Gastrocnemius medialis (tissue), 4 donors: ENCODE measurements at places on chromosomes 7 and 10. TPM values are rescaled to one million over a fixed set of nuclear protein-coding genes. Genes with fewer than 3 reads are reported as not detected.
A peak's percentile ranks its signal among the peaks of the same experiment; 100 is the strongest.

PVRIG gene
- not detected for total RNA-seq

MRPL32 gene
- total RNA-seq, result 57.0 TPM

ZDHHC4 gene
- 55.7 TPM for total RNA-seq

OPALIN gene
- total RNA-seq, result not detected

CYP3A7 gene
- total RNA-seq, result not detected

MACROH2A2 gene
- total RNA-seq, result 4.3 TPM

DNA sequence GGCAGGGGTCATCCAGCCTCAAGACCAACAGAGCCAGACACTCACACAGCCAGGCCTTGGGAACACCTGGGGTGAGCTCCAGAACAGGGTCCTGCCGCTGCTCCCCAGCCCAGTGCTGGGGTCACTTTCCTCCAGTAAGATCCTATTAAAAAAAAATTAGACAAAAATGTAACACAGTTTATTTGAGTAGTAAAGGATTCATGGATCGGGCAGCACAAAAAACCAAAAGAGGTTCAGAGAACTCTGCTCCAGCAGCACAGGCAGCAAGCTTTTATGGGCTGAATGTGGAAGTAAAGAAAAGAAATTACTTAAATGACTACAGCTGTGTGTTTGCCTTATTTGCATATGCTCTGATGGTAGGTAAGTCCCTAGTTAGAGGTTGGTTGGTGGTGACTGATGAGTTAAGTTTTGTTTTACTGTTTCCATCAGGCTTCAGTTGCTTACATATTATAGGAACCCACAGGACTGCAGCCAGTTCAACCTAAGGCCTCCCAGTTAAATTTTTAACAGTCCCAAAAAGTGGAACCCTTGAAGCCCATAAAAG, 80.5 kb upstream of the FGFR2 start:
- no peak overlapping the region for H3K4me3 ChIP-seq
- no peak overlapping the region for H3K27ac ChIP-seq
- H3K36me3 ChIP-seq, result no peaks in the 10 kb centered on the region
- no peaks in the 10 kb centered on the region for H3K27me3 ChIP-seq

GRCh38 chr10:52313933-52314821, at the start of gene DKK1:
Gene DKK1, plus strand, starts transcription at chr10:52314281. Its CDS starts 154 bp downstream, at chr10:52314435.
- peak; percentile 46 for DNase-seq
- H3K4me3 ChIP-seq, result peak within 1 kb of the TSS; percentile 61
- no peaks in the 10 kb centered on the region for H3K36me3 ChIP-seq
- H3K27ac ChIP-seq, result no peak within 1 kb of the TSS
- H3K27me3 ChIP-seq, result no peaks in the 10 kb centered on the region

GRCh38 chr10:91776266-91776665, 22.0 kb upstream of the TNKS2 start:
- no peaks in the 10 kb centered on the region for H3K4me1 ChIP-seq
- no peaks in the 10 kb centered on the region for H3K27me3 ChIP-seq
- no peak overlapping the region for H3K4me3 ChIP-seq

- no peak overlapping the region for H3K27ac ChIP-seq
- peaks cover 29% of the 10 kb centered on the region for H3K4me1 ChIP-seq
Observed at GRCh38 chr7:2628130-2628482, 3.7 kb upstream of the TTYH3 start.

DNA sequence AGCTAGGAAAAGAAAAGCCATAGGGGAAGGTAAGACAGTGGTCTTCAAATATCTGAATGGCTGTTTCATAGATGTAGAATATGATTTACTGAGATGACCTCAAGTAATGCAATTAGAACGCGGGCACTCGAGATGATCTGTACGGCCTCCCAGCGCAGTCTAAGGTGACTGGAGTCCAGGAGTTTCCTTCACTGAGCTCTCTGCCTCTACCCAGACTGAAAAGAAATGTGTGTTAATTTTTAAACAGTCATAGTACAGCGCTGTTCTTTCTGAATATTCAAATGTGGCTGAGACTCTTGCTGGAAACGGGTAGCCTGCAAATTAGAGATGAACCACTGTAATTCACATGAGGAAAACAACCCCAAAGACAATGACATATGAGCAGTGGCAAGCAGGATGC, 562.4 kb upstream of the AUTS2 start:
- H3K4me1 ChIP-seq, result no peaks in the 10 kb centered on the region
- no peak for DNase-seq
- no peaks in the 10 kb centered on the region for H3K27me3 ChIP-seq
- H3K27ac ChIP-seq, result no peak overlapping the region
- no peaks in the 10 kb centered on the region for H3K36me3 ChIP-seq
- no peak overlapping the region for H3K4me3 ChIP-seq

DNA sequence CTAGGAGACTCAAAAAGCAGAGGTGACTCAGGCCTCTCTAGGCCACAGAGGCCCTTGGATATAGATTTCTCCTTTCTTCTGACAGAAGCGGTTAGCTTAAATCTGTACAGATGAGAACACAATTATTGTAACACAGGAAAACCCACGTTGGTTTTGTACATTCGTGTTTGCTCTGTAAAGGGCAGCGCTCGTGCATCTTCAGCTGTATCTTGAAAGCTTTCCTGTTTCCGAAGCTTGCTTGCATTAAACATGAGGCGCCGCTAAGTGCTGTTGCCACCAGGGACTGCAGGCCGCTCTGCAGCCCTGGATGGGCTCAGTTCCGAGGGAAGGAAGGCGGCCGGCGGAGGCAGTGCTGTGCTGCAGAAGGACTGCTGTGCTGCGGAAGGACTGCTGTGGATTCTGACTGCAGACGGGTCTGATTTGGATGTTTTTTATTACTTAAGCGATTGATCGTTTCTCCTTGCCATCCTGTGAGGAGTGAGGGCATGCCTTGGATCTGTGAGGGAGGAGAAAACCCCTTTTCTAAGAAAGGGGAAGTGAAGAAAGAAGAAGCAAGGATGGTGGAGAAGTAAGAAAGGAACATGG, 53.3 kb downstream of the FHIP2A start:
- no peak overlapping the region for H3K4me3 ChIP-seq
- no peaks in the 10 kb centered on the region for H3K27me3 ChIP-seq
- no peak for DNase-seq

GRCh38 chr7:55231736-55232280, 133.3 kb upstream of the LANCL2 start:
- H3K36me3 ChIP-seq, result no peaks in the 10 kb centered on the region
- no peaks in the 10 kb centered on the region for H3K4me1 ChIP-seq
- no peak overlapping the region for H3K27ac ChIP-seq
- H3K4me3 ChIP-seq, result no peak overlapping the region
- no peaks in the 10 kb centered on the region for H3K27me3 ChIP-seq

GRCh38 chr10:45509491-45509890, 135.5 kb downstream of the ALOX5 start:
- no peaks in the 10 kb centered on the region for H3K27me3 ChIP-seq
- no peak overlapping the region for H3K27ac ChIP-seq
- no peaks in the 10 kb centered on the region for H3K36me3 ChIP-seq
- no peak overlapping the region for H3K4me3 ChIP-seq
- DNase-seq, result no peak

DNA sequence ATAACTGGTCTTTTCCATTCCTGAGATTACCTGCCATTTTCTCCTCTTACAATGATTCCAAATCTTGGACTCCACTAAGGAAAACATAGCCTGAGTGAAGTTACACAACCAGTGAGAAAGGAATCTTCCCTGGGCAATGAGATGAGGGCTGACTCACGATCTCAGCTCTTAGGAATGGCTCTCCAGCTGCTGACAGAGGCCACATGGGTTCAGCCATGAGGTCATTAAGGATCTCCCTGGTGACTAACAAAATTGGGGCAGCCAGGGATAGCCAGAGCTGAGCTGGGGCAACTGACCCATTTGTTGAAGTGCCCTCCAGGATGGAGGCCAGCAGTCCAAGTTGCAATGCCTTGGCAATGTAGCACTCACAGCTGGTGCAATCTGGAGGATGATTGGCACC, 78.7 kb upstream of the MKLN1 start:
- H3K36me3 ChIP-seq, result no peaks in the 10 kb centered on the region
- peak; percentile 97 for DNase-seq
- H3K4me3 ChIP-seq, result no peak overlapping the region
- peaks cover 17% of the 10 kb centered on the region for H3K4me1 ChIP-seq
- H3K27ac ChIP-seq, result peak overlapping the region; percentile 87
- H3K27me3 ChIP-seq, result no peaks in the 10 kb centered on the region

- no peak overlapping the region for H3K4me3 ChIP-seq
- peaks cover 10% of the 10 kb centered on the region for H3K36me3 ChIP-seq
- H3K4me1 ChIP-seq, result peaks cover 5% of the 10 kb centered on the region
- H3K27me3 ChIP-seq, result no peaks in the 10 kb centered on the region
- H3K27ac ChIP-seq, result no peak overlapping the region
- no peak for DNase-seq
Observed at GRCh38 chr7:140384894-140385545, 13.3 kb downstream of the SLC37A3 start.

- H3K36me3 ChIP-seq, result peaks cover 28% of the 10 kb centered on the region
- no peaks in the 10 kb centered on the region for H3K27me3 ChIP-seq
- H3K4me3 ChIP-seq, result no peak overlapping the region
- no peak overlapping the region for H3K27ac ChIP-seq
- H3K4me1 ChIP-seq, result no peaks in the 10 kb centered on the region
Observed at GRCh38 chr7:105454921-105455320, 66.2 kb upstream of the SRPK2 start.

- H3K4me1 ChIP-seq, result peaks cover 19% of the 10 kb centered on the region
- H3K36me3 ChIP-seq, result no peaks in the 10 kb centered on the region
- H3K4me3 ChIP-seq, result no peak overlapping the region
- no peak overlapping the region for H3K27ac ChIP-seq
- H3K27me3 ChIP-seq, result no peaks in the 10 kb centered on the region
Observed at GRCh38 chr7:6708304-6708703, 1.6 kb upstream of the ZNF12 start.

DNA sequence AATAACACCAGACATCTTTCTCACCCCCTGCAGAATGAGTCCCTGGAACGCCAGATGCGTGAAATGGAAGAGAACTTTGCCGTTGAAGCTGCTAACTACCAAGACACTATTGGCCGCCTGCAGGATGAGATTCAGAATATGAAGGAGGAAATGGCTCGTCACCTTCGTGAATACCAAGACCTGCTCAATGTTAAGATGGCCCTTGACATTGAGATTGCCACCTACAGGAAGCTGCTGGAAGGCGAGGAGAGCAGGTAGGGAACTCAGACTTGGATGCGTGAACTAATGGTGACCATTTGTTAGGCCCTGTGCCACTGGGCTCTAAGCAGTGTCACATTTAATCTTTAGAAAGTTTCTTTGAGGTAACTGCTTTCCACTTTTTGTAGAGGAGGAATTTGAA, 7.1 kb downstream of the VIM start:
- peaks cover 38% of the 10 kb centered on the region for H3K4me1 ChIP-seq
- no peak overlapping the region for H3K4me3 ChIP-seq
- no peak overlapping the region for H3K27ac ChIP-seq
- H3K27me3 ChIP-seq, result peaks cover 38% of the 10 kb centered on the region
- no peaks in the 10 kb centered on the region for H3K36me3 ChIP-seq

DNA sequence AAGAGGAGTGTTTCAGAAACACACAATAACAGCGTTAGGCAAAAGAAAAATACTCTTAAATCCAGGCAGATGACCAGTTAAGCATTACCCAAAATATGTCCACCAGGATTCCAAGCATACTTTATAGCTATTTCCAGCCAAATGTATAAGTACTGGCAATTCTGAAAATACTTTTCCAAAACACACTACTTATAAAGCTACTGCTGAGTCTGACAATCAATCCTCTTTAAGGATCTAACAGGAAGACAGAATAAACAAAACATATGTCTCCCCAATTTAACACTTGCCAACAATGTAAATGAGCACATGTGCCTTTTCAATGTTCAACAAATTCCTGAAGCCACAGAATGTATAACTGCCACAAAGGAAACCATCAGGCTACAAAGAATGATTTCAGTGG, 370.9 kb downstream of the SORCS1 start:
- no peaks in the 10 kb centered on the region for H3K36me3 ChIP-seq
- no peak overlapping the region for H3K4me3 ChIP-seq
- no peaks in the 10 kb centered on the region for H3K4me1 ChIP-seq
- H3K27me3 ChIP-seq, result no peaks in the 10 kb centered on the region
